Mammary microvascular endothelial cell (primary cell): ENCODE measurements at places on chromosomes 1 and 21. TPM values are rescaled to one million over a fixed set of nuclear protein-coding genes. Genes with fewer than 3 reads are reported as not detected.

MROH7 gene
- total RNA-seq = 0.07 TPM in 1 of 2 replicates, not detected in the other

LCE3D gene
- total RNA-seq = not detected in 2 replicates

PEX19 gene
- total RNA-seq = 28.4 and 29.1 TPM in 2 replicates

TGFBR3 gene
- 6.5 and 7.5 TPM in 2 replicates for total RNA-seq

SYTL1 gene
- 0.27 and 0.30 TPM in 2 replicates for total RNA-seq

CHD5 gene
- not detected in 2 replicates for total RNA-seq

LAMC2 gene
- total RNA-seq = 20.5 and 20.6 TPM in 2 replicates

HSD3B1 gene
- total RNA-seq = not detected in 2 replicates

CLIC6 gene
- not detected in 2 replicates for total RNA-seq

EPHX1 gene
- 39.4 and 43.9 TPM in 2 replicates for total RNA-seq

ANXA9 gene
- total RNA-seq = not detected in 2 replicates

RNF223 gene
- total RNA-seq = not detected in 2 replicates

RNF115 gene
- 15.6 and 16.7 TPM in 2 replicates for total RNA-seq

PPIAL4G gene
- total RNA-seq = not detected in 2 replicates

PRAMEF9 gene
- not detected in 2 replicates for total RNA-seq

KLF18 gene
- total RNA-seq = not detected in 2 replicates

RNU1-3 gene
- total RNA-seq = under 0.01 TPM in 1 of 2 replicates, not detected in the other

KDM5B gene
- total RNA-seq = 15.6 and 16.5 TPM in 2 replicates

FMN2 gene
- 0.15 TPM in 1 of 2 replicates, not detected in the other for total RNA-seq

CD34 gene
- 42.1 and 42.3 TPM in 2 replicates for total RNA-seq

KMO gene
- total RNA-seq = not detected in 2 replicates

PTAFR gene
- 0.05 TPM in 1 of 2 replicates, not detected in the other for total RNA-seq

CD1B gene
- total RNA-seq = not detected in 2 replicates

S100A7 gene
- not detected in 2 replicates for total RNA-seq

HSD11B1 gene
- 0.10 and 0.13 TPM in 2 replicates for total RNA-seq

XKR8 gene
- total RNA-seq = 12.5 and 13.3 TPM in 2 replicates

SAMD11 gene
- 0.20 TPM in 1 of 2 replicates, not detected in the other for total RNA-seq

LRRC39 gene
- 0.13 TPM in 1 of 2 replicates, not detected in the other for total RNA-seq

FBLIM1 gene
- total RNA-seq = 107 and 137 TPM in 2 replicates

DMRTA2 gene
- total RNA-seq = not detected in 2 replicates

CDK11B gene
- total RNA-seq = 13.1 and 13.5 TPM in 2 replicates

GBP4 gene
- total RNA-seq = 22.5 and 22.8 TPM in 2 replicates

COL16A1 gene
- 0.20 and 0.67 TPM in 2 replicates for total RNA-seq

DIRAS3 gene
- total RNA-seq = 0.49 and 0.73 TPM in 2 replicates

CNIH3 gene
- 0.39 and 0.73 TPM in 2 replicates for total RNA-seq

CFHR3 gene
- total RNA-seq = not detected in 2 replicates
